IPS DF 6.9 (cell line): ENCODE measurements at places on chromosomes 2 and 18.

GRCh38 chr18:23317975-23318675 is 135.0 kb upstream of the RIOK3 start:
- no peak for DNase-seq

- DNase-seq = no peak
Observed at GRCh38 chr2:22901471-22902179, 483.4 kb upstream of the KLHL29 start.

GRCh38 chr2:40093021-40093675 is 314.1 kb upstream of the THUMPD2 start:
- no peak for DNase-seq

DNA sequence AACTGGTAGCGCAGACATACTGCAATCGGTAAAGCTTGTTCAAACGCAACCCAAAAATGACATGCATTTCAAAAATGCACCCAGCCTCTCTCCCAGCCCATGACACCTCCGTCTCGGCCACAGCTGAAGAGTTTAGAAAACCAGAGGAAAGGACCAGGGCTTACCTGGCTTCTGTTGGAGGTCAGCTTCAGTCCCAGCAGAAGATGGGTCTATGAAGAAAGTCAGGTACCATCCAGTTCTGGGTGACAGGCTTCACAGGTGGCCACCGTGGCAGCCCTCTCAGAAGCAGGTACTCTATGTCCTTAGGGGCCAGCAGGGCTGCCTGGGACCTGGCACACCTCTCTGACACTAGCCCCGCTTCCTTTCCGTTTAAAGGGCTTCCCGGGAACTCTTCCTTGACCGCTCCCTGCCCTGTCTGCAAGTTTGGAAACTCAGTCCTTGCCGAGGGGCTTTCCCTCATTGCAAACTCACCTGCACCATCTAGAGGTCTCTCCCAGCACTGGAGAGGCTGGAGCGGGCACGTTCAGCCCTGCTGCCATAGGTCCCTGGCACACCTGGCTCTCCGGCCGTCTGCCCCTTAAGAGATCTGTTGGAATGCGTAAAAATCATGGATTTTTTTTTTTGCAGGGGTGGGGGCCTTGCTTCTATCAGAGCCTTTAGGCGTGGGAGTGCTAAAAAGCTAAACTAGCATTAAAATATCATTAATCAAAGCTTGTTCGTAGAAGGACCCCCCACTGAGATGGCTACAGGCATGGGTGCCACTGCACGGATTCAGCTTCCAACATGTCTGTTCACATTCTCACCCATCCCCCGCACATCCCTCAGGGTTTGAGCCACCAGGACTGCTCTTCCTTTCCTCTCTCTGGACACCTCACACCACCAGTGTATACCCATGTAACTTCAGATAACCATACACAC is at the start of gene EDAR:
EDAR (minus strand) TSS at position 425 of the 918 bp plus-strand sequence. CDS start 58,206 bp downstream, outside the sequence.
- DNase-seq = peak; percentile 64

GRCh38 chr18:32906506-32907310 is 133.9 kb upstream of the KLHL14 start:
- DNase-seq = no peak

DNA sequence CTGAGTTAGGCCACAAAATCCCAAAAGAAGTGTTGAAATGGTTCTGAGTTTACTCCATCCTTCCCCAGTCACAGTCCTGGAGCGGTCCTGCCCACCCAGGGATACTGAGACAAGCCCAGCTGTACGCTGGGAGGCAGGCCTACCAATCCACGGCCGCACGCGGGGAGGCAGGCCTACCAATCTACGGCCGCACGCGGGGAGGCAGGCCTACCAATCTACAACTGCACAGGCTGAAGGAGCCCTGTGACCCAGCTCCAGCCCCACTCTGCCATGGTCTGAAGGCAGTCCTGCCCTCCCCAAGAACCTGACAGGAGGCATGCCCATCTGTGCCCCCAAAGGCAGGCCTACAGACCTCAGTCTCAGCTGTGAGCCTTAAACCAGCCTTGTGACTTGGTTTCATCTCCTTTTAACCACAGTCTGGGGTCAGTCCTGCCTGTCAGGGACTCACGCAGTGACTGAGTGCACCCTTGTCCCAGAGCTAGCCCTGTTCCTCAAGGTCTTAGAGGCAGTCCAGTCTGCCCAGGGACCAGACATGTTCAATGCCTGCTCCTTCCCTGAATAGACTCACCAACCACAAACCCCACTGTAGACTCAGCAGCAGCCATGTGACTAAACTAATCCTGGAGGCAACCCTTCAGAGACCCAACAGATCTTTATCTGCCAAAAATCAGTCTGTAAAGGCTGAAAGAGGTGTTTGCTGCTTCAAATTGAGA is 36.8 kb downstream of the GPC1 start:
- no peak for DNase-seq

- DNase-seq = no peak
Observed at GRCh38 chr2:161283926-161284325, 24.3 kb upstream of the PSMD14 start.

- DNase-seq = no peak
Observed at GRCh38 chr2:117519238-117519637, 295.3 kb upstream of the DDX18 start.

GRCh38 chr18:7545734-7546133 is 21.4 kb upstream of the PTPRM start:
- no peak for DNase-seq

- DNase-seq = no peak
Observed at GRCh38 chr2:182393270-182393760, 33.5 kb downstream of the PDE1A start.

- no peak for DNase-seq
Observed at GRCh38 chr2:37665604-37666362, 5.7 kb downstream of the CDC42EP3 start.

GRCh38 chr2:74712223-74713053 is 58.4 kb downstream of the SEMA4F start:
- no peak for DNase-seq

GRCh38 chr2:175445281-175445680 is 263.8 kb upstream of the ATP5MC3 start:
- no peak for DNase-seq

- DNase-seq = no peak
Observed at GRCh38 chr2:158142165-158142564, 40.5 kb downstream of the UPP2 start.

GRCh38 chr2:183078163-183078463 is 434 bp upstream of the DUSP19 start:
- peak; percentile 35 for DNase-seq

GRCh38 chr2:134693359-134694330 is 25.2 kb downstream of the TMEM163 start:
- DNase-seq = no peak

DNA sequence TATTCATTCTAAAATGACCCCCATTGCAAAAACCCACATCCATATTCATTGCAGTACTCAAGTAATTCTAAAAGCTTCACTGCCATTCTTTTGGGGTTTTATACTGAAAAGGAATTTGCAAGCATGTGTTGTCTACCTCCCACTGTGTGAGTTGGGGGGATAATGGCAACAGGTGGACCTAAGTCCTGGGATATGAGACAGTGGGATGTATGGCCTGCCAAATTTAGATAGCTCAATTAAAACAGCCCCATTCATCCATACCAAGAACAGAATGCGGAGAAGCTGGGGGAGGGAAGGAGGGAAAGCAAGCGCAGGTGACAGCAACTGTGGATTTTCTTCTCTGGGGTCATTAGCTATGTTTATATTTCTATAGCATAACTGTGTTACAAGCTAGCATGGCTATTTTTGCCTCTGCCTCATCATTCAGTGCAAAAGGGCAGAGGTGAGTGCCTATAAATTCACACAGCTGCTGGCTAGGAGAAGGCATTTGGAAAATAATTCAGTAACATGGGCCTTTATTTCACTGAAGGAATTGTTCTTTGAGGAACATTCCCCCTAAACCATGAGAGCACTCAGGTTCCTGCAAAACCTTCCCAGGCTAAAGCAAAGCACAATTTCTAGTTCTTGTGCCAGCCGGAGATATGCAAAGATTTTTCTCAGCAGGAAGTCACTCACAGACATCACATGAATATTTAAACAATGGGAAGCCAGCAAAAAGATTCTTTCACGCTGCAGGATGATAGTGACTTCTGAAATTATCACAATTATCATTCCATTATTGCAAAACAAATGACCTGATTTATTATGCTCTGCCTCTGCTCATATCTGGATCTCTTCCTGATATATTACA is 393.9 kb upstream of the ACVR2A start:
- DNase-seq = no peak

GRCh38 chr2:66585587-66585986 is 150.7 kb downstream of the MEIS1 start:
- no peak for DNase-seq

DNA sequence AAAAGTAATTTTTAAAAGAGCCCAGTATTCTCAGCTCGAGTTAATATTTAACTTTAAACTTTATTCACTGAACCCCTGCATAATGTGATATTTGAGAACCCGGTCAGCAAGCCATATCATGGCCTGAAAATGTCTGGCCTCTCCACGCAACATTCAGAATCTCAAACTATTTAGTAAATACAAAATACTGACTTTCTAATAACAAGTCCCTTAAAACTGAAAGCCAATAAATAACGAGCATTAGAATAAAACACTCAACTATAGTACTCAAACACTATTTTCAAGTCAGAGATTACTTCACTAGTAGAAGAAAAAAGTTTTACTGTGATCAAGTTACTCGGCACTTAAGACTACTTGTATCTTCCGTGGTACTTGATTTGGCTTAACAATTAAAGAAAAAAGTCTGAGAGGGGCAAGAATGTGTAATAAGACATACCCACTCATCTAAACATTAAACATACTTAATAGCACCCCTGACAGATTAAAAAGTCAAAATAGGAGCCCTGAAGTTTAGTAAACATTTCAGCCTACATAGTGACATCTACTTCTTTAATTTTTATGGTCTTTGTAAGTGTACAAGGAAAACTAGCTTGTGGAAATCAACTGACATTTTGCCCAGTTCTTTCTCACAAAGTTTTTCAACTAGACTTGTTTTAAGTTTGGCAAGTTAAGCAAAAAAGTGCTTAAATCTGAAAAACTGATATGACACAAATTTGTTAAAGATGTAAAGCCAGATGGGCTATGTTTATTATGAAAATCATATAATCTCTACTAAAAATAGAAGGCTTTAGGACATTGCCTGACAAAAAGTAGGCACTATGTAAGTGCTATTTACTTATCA is 38.2 kb downstream of the RTN4 start:
- DNase-seq = no peak

DNA sequence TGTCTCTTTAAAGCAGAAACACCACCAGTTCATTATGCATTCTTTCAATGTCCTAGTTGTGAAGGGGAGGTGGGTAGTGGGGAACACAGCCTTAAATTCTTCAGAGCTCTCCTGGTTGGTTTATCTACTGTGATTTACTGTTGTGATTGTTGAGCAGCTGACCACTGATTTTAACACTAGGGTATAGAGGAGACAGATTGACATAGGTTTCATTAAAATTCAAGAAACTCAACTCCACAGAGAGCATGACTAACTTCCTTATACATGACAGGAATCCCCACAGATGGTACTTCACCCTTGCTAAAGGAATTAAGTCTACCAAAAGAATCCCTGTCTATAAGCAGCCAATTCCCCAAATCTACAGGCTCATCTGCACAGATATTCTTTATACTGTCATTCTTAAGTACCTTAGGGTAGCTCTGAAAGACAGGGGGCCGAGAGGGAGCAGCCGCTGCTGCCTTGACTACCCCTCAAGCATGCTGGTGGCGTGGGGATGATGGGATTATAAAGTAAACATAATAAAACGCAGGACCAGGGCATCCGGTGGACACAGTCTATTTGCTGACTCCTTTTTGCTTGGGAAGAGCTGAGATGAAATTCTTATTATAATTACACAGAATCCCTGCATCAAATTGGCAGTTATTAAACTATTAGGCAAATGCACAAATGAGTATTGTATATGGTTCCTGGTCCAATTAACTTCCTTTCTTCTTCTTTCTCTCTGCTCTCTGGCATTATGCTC is 1377.6 kb upstream of the PIK3C3 start:
- no peak for DNase-seq

DNA sequence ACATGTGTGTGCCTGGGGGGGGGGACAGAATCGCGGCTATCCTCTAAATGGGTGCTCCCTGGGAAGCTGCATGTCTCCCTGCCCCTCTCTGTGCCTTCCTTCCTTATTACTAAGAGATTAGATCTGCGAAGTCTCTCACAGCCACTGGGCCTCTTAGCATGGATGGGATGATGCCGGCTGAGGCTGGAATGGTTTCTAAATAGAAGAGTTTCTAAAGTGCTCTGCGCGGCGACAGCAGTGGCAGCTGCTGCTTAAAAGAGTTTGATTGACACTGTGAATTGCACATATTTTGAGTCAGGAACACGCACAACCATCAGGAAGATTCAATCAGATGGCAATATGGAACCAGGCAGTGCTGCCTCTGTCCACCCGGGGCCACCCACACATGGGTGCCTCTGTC is 163.8 kb downstream of the CLIP4 start:
- no peak for DNase-seq

DNA sequence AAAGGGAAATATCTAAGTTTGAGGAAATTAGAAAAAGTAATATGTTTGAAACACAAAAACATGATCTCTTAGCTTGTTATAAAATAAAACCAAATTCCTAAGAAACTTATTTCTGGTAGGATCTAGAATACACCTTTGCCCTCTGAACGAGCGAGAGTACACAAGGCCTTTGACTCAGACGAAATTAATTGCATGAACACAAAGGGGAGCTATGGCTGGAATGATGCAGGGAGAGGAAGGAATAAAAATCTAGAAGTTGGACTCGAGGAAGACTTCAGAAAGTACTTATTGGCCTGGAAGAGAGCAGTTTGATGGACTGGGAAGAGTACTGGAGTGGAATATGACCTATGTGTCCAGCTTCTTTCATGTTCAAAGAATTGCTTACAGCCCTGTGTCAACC is 927 bp upstream of the CRYGD start:
- DNase-seq = no peak

DNA sequence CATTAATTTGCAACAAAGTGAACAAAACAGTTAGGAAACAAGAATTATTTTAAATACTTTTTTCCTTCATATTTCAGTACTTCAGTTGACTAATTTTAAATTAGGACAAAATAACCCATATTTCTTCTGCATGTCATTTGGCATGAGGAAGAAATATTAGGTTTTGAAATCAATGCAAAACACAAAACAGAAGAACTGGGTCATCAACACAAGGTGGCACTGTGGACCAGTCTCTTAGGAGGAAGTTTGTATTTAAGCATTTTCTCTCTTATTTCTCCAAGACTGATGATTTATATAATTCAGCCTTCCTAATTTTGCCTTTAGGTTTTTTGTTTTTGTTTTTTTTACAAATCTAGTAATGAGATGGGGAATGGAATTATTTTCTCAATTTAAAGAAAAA is 352.8 kb upstream of the KCNH7 start:
- DNase-seq = peak; percentile 11

- DNase-seq = no peak
Observed at GRCh38 chr18:49142216-49142615, 191.5 kb upstream of the SMAD7 start.
